ENCODE measurements at places on chromosomes 12 and 14. TPM values are rescaled to one million over a fixed set of nuclear protein-coding genes. Genes with fewer than 3 reads are reported as not detected.

- DNase-seq: no peak
These were observed 85.0 kb downstream of the TMTC1 start for GRCh38 chr12:29698756-29699155.

DNA sequence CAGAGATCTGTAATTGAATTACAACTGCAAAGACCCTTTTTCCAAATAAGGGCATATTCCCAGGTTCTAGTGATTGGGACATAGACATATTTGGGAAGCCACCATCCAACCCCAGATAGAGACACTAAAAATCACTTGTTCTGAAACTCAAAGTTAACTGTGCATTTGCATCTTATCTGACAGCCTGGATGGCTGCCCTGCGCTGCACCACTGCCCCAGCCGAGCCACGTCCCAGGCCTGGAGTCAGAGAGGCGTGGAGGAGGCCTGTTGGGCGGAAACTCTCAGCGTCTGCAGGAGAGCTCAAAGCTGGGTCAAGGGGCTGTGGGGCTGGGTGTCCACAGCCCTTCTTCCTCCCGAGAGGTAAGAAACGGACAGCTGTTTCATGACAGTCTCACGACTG lies 124.4 kb downstream of the RIMBP2 start:
- no peak for DNase-seq

- DNase-seq: peak; percentile 66
These were observed 45.8 kb upstream of the TMED10 start for GRCh38 chr14:75222208-75222701.

GRCh38 chr12:92556141-92556540 lies 146.6 kb upstream of the PLEKHG7 start:
- no peak for DNase-seq

Gene GLIPR1L1
- not detected for total RNA-seq

Gene CKB
- 78.1 TPM for total RNA-seq

- no peak for DNase-seq
These were observed 519.6 kb downstream of the GLT1D1 start for GRCh38 chr12:129372876-129373275.

- DNase-seq: no peak
These were observed 19.9 kb downstream of the SEC23A start for GRCh38 chr14:39083127-39083526.

DNA sequence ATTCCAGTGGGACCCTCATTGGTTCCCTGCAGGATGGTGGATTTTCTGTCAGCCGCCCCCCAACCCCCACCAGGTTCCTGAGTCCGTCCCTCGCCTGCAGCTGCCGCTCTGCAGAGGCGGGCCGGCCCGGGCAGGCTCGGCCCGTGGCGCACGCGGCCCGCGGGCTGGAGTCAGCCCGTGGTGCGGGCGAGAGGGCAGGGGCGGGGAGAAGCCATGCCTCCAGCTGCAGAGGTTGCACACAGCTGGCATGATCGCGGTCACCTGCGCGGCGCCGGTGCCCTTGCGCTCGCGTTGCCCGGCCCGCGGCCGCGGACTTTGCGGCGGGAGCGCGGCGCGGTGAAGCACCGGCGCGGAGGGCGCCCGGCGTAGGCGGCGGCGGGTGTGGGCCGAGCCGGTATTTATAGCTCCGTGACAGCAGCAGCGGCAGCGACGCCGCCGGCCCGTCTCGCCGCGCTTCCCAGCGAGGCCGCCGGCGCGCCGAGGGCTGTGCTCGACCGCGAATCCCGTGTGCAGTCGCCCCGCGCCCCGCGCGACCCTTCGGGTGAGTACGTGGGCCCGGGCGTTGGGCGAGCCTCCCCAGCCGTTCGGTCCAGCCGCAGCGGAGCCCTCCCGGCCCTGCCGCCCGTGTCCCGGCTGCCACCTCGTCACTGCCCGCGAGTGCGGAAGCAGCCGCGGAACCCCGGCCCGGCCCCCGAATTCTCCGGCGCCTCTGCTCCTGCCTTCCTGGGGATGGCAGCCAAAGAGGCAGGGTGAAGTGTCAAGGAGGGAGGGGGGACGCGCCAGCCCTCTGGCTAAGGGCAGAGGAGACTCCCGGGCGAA lies at the start of gene TMEM117:
Gene TMEM117 (plus strand): TSS at position 426 of the 819 bp plus-strand sequence.
- peak; percentile 85 for DNase-seq

Gene OAS2
- total RNA-seq: 18.6 TPM

DNA sequence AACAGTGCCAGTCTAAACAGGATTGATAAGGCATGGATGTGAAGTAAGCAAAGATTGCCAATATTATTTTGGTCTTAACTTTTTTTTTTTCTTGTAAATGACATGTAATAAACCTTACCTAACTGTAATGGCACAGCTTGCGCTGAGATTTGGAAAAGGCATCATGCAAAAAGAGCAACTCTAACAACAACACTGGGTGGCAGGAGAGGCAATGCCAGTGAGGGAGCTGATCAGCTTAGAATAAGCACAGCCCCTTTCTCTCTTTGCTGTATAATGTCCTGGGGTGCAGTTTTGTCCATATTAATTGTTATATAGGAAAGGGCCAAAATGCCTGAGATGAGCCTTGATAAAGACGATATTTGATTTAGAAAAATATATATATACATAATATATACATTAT lies 1589.7 kb upstream of the FLRT2 start:
- DNase-seq: no peak

GRCh38 chr12:127774828-127775227 lies 492.1 kb upstream of the TMEM132C start:
- DNase-seq: no peak

DNA sequence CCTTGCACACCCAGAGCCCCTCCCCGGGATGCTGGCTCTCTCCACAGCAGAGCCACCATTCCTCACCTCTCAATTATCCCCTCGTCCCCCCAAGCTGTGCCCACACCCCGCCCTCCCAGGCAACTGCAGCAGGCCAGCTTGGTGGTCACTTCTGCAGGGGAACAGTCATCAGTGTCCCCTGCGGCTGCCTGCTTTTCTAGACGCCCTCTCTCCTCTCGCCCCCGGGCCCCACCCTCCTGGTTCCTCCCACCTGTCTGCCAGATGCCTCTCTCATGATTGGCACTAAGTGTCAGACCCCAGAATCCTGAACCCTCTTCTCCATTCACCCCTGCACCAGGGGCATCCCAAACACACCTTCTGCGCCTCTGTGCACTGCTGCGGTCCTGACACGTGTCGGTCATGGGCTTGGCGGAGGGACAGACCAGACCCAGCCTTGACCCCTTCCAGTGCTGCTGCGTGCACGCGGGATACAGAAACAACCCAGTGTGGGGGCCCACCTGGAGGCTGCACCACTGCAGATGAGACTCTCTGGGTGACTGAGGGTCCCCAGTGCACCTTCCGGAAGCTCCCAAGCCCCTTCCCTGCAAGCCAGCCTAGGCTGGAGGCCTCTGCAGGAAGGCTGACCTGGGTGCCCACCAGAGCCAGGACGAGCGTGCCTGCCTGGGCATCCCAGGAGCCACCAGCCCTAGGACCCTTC lies 99.5 kb downstream of the SETD3 start:
- DNase-seq: peak; percentile 62

Gene SALL2
- 9.2 TPM for total RNA-seq

Gene LTB4R2
- 3.7 TPM for total RNA-seq

Gene KCNH5
- not detected for total RNA-seq

Gene AICDA
- 0.39 TPM for total RNA-seq

- no peak for DNase-seq
These were observed 26.6 kb downstream of the PPFIBP1 start for GRCh38 chr12:27550653-27550975.

Gene CLEC7A
- 33.5 TPM for total RNA-seq

DNA sequence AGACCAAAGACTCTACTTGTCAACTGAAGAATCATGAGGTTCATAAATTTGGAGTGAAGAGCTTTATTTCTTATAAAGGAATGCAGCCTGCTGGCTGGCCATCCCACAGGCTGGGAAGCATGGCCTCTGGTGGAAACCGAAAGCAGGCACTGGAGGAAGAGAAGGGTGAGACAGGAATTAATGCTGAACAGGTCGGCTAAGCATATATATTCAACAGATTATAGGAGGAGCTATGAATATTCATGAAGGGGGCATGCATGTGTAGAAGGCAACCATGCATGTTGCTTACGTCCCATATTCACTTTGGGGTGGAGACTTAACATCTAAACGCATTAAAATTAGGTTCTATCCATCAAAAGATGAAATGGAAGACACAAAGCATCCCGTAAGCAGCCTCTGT lies 20.6 kb upstream of the RGS6 start:
- DNase-seq: no peak

DNA sequence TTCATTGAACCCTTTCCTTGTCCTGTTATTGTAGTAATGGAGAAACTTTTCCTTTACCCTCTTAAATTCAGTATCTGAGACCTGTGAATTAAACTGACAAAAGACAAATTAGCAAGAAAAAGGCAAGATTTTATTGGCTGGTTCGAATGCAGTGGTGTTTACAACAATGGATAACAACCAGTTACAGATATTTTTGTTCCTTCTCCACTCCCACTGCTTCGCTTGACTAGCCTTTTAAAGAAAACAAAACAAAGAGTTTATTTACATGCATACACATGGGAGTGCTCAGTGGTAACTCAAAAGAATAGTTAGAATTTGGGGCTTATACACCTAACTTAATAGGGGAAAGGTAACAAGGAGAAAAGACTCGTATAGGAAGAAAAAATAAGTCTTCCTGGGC lies 37.0 kb upstream of the HECTD1 start:
- DNase-seq: no peak

GRCh38 chr12:115232455-115233156 lies 548.6 kb upstream of the TBX3 start:
- DNase-seq: no peak

- no peak for DNase-seq
These were observed 2.4 kb downstream of the HOXC9 start for GRCh38 chr12:54002278-54002914.

- no peak for DNase-seq
These were observed 82.0 kb downstream of the CATSPERB start for GRCh38 chr14:91649930-91650329.

DNA sequence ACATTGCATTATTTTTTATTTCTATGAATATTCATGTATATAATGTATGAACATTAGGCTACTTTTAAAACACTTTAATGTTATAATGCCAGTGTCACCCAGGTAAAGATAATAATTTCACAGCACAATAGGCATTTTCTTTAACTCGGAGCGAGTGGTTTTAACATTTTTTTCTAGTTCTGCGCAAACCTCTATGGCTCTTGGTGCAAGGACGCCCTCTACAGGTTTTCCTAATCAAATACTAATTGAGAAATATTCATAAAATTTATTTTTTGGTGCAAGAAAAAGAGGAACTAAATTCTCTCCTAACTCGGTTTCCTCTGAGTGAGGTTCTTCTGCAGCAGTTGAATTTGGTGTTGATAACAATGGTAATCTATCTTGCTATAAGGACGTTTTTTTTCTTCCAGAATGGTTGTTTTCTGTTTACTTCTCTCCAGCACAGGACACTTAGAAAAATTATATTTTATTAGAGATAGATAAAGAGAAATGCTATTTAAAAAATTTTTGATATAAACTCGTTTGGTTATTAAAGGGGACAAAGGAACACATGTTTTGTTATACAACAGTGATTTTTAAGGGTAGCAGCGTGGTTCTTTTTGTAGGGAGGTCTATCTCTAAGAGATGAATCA lies 2.4 kb upstream of the WIF1 start:
- DNase-seq: no peak

DNA sequence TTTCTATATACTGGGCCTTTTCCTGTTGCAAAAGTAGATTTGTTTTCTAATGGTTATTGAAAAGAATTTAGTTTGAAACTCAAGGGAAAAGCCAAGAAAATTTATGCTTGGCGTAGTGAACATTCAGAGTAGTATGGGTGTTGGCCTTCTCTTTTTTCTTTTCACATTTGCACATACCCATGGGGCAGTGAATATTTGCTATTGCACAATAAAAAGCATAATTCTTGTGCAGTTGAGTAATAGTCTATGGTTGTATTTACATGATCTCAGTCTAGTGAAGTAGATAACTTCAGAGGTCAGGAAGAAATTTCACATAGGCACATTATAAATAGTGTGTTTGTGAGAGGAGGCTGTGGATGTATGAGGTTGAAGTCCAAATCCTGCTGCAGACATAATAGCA lies 158.1 kb downstream of the FLRT2 start:
- no peak for DNase-seq

Gene MSRB3
- 298 TPM for total RNA-seq

DNA sequence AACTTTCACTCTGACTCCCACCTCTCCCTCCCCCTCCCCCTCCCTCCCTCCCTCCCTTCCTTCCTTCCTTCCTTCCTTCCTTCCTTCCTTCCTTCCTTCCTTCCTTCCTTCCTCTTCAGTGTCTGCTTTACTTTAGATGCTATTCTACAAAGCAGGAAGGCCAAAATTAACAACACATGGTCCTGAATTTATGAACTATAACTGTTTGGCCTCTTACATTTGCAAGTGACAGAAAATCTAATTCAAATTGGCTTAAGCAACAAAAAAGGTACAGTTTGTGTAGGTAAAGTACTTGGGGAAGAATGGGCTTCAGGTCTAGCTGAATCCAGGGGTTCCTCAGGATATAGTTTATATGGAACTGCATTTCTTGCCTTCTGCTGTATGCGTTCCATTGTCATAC lies 673.0 kb downstream of the AACS start:
- DNase-seq: no peak

Gene PRICKLE1
- 34.9 TPM for total RNA-seq

DNA sequence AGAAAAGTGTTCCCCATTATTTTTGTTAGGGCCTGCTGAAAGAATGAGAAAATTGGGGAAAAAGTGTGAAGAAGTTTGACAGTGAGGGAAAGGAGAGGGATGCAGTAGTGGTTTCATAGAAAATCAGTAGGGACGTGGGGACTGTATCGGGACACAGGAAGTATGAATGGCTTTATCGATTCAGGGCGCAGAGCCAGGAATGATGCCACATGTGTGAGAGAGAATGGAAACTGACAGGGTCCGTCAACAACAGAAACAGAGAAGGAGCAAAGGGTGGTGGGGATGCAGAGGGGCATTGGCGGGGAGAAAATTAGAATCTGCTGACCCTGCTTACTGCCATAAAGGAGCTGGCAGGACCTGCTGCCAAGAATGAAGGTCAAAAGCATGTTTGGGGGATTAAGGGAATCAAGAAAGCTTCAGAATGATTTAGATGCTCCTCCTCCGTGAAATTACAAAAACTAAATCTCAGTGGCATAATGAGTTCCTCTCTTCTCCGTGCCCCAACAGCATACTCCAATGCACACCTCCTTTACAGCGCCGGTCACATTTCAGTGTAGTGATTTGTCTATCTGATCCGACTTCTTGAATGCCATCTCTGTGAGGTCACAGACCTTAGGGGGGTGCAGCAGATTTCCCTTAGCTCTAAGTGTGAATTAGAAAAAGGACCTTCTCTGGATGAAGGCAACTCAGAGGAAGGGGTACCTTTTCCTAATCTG lies 92.6 kb downstream of the EMP1 start:
- no peak for DNase-seq

GRCh38 chr12:48815126-48816110 lies 2.9 kb upstream of the CACNB3 start:
- DNase-seq: peak; percentile 92

Gene NRDE2
- 20.4 TPM for total RNA-seq

Gene KLRF2
- not detected for total RNA-seq

DNA sequence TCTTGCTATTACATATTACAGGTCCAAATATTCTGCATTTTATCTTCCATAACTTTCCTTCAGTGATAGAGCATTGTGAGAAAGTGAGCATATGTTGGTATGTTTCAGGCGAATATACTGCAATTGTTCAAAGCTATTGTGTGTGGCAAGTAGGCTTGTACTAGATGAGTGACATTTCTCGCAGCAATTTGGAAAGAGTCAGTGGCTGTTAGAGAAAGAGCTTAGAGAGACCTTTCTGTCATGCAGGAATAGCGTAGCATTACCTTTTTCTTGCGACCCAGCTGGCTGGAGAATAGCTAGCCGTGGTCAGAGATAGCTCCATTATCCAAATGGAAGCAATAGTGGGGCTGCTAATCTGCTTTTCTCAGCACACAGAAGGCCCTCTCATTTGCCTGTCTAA lies 678.5 kb upstream of the FOXG1 start:
- no peak for DNase-seq

- no peak for DNase-seq
These were observed 59.1 kb upstream of the EGLN3 start for GRCh38 chr14:34009956-34010355.

All from aorta (tissue), 5 donors.